NCI-H1105 treated with DMSO at 0.1 percent for 48 hours (cell line): ENCODE measurements at places on chromosomes 6 and 20.

- DNase-seq: no peak
Measured at GRCh38 chr6:116691154-116691553, 10.1 kb downstream of the KPNA5 start.

GRCh38 chr6:167685654-167686053 is 141.1 kb upstream of the AFDN start:
- no peak for DNase-seq

- no peak for DNase-seq
Measured at GRCh38 chr6:148629592-148630465, 117.0 kb upstream of the UST start.

- no peak for DNase-seq
Measured at GRCh38 chr6:40723967-40724366, 136.8 kb upstream of the LRFN2 start.

DNA sequence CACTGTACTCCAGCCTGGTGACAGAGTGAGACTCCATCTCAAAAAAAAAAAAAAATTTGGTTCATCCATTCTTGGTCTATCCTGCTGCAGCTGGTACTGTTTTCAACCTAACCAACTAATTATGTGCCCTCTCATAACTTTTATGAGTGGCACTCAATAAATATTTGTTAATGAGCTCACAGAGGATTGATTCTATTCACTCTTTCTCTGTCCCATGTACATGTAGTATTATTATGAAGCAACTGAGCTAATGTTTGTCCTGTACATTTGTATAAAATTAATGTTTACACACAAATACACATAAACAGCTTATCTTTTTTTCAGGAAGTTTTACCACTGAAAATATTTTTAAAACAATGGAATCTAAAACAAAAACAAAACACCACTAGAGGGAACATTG is 10.1 kb downstream of the RIPOR2 start:
- peak; percentile 71 for DNase-seq

- DNase-seq: no peak
Measured at GRCh38 chr6:122042960-122043735, 356.3 kb upstream of the HSF2 start.

GRCh38 chr6:113672491-113673149 is 184.5 kb upstream of the MARCKS start:
- no peak for DNase-seq

GRCh38 chr20:50188879-50189680 is 1.6 kb upstream of the CEBPB start:
- DNase-seq: no peak

DNA sequence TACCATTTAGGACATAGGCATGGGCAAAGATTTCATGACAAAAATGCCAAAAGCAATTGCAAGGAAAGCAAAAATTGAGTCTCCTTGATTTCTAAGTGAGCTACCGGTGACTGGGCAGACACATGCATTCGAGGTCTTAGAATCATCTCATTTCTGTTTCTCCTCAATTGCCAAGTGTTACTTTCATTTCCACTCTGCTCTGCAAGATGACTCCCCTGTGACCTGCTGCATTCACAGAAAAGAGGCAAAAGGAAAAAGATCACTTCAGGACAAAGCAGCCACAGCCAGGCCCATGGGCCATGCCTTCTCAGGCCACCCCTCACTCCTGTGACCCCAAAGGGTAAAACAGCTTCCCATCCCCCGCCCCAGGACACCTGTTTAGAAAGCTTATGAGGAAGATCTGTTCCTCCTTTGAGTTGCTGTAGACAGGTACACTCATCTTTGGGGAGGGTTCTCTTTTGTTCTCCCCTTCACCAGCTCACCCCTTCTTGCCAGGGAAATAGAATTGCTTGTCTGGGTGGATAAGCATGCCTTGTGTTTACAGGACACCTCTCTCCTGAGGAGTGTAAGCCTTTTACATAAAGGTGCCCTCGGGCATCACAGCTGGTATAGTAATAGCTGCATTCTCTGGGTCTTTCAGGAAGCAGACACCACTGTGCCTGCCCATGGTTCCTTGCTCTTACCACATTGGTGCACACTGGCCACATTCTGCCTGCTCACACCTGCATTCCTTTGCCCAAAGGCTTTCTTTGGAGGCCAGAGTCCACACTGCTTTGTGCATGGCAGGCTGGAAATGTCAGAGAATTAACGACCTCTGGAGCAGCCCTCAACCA is 105.0 kb downstream of the SLC24A3 start:
- DNase-seq: no peak

- no peak for DNase-seq
Measured at GRCh38 chr6:85641522-85641896, 1.2 kb downstream of the SYNCRIP start.

GRCh38 chr6:134031696-134032255 is 20.6 kb downstream of the SLC2A12 start:
- DNase-seq: no peak

DNA sequence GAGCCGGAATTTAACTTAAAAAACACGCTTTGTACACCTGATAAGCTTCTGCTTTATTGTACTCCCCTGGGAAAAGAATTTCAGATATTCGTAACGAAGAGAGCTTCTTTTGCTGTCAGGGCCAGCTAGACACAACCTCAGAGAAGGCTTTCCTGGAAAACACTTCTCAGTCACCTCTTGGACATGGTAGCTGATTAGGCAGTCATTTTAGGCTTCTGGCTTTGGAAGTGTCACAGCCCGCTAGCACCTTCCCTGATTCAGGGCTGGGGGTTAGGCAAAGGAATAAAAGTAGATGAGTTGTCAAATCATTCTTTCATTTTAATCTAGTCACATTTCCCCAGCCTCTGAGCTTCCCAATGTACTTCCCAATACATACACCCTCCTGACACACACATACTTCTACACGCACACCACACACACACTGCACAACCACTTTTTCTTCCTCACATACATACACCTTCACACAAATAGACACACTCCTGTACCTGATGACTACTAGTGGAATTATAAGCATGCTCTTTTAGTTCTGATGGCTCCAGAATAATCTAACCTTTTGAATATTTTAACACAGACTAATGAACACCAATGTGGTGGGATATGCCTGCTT is 34.9 kb upstream of the TINAG start:
- no peak for DNase-seq

DNA sequence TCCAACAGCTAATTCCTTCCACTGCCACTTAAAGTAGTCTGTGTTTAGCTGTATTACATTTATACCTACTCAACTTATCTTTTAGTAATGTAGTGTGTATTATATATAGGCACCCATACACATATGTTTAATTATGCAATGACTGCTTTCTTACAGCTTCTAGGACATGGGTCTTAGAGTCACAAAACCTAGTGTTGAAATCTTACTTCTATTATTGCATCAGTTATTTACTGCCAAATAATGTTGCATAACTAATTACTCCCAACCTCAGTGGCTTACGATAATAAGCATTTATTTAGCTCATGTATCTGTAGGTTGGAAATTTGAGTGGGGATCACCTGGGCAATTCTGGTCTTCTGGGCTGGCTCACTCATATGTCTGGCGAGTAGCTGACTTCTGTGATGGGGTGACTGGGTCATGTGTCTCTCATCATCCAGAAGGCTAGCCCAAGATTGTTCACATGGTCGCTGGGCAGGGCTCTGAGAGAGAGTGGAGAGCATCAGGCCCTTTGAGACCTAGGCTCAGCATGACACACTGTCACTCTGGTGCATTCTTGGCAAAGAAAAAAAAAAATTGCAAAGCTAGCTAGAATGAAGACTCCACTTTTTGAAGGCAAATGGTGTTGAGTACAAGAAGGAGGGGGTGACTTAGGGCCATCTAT is 187.0 kb downstream of the PLCB1 start:
- DNase-seq: no peak

DNA sequence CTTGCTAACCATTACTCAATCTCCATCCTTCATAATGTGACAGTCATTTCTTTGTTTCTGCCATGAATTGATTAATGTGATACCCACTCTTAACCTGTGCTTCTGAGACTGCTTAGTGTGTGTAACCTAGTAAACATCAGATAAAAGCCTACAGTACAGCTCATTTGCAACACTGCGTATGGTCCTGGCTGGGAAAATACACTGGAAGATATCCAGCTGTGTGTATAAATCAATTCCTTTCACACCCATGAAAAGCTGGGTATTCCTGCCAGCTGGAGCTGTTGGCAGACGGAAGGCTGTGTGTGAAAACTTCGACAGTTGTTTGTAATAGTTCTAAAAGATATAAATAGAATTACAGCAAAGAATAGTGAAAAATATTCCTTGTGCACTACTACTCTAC is 509.2 kb downstream of the FRK start:
- DNase-seq: peak; percentile 96

- no peak for DNase-seq
Measured at GRCh38 chr20:10524643-10525042, 89.5 kb downstream of the SLX4IP start.

DNA sequence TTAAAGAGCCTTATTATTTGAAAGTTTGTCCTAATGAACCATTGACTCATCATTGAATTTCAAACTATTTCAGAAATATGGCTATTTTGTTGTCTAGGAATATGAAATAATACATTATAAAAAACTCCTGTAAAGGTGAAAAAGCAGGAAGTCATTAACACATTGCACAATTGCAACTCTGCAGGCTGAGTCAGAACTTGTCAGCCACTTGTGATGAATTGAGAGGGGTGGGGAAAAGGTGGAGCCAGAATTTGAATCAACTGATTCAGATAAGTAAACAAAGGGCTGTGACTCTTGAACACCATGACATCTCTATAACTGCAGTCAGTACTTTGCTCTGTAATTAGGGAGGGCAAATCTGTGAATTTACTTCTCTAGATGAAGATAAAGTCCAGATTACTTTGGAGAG is 6.0 kb downstream of the C6orf141 start:
- peak; percentile 73 for DNase-seq

GRCh38 chr6:123770247-123770949 is 33.3 kb upstream of the NKAIN2 start:
- DNase-seq: no peak

DNA sequence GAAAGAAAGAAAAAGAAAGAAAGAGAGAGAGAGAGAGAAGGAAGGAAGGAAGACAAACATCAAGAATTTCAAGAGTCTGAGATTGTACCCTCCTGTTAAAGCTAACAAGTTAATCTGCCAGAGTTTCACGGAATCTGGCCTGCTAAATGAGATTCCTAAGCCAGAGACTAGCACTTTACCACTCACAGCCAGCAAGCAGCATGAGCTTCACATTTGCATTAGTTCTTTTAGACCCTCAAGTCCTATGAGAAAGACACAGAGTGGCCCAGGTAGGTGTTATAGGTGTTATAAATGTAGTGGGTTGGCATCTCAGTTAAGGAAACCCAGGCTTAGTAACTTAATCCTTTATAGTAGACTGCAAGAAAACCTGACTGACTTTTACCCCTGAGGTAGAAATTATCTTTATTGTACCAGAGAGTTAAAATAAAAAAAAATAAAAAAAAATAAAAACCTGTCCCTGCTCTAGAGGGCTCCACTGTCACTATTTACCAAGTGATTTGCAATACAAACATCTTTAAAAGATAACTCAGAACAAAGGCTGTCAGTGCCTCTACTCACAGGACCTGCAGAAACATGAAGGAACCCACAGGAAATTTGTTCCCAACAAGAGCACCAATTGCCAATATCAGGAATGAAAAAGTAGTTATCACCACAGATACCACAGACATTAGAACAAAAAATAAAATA is 9.7 kb upstream of the IBTK start:
- DNase-seq: no peak

- no peak for DNase-seq
Measured at GRCh38 chr6:2077826-2078225, 167.6 kb downstream of the GMDS start.

DNA sequence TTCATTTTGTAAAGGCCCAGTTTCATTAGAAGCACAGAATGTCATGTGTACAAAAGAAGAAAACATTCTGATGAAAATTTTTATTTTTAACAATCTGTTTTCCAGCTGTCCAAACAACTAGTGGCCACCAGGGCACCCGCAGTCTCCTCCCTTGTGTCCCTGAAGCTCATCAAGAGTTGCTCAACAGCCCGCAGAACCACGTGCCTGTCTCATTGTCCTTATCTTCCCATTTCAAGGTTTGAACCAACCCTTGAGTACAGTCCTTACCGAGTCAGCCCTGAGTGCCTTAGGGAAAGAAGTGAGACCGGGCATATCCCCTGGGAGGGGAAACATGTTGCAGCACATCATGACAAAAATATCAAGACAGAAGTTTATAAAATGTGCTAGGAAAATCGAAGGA is 15.9 kb upstream of the ZNF133 start:
- no peak for DNase-seq

GRCh38 chr6:29827579-29828470 is at the start of gene HLA-G:
TSS of gene HLA-G (plus strand) at chr6:29827825. CDS start at chr6:29827845, 20 bp downstream.
- no peak for DNase-seq

GRCh38 chr6:44622956-44623355 is 235.4 kb downstream of the CDC5L start:
- DNase-seq: no peak

DNA sequence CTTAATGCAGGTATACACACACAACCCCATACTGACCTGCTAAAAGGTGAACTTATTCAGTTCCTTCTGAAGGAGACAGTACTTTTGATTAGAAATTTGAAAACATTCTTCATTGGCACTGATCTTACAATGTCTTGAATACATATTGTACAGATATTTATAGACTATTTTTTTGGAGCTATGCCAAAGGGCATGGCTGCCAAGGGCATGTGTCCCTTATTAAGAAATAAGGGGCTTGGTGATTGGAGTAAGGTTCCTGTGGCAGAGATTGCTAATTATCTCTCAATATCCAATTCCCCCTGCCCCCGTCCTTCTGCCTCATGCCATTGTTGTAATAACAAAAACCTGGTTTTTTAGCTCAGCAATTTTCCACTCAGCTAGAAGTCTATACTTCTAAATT is 355.9 kb downstream of the FARS2 start:
- DNase-seq: no peak

- no peak for DNase-seq
Measured at GRCh38 chr6:352896-353470, 38.6 kb upstream of the IRF4 start.

DNA sequence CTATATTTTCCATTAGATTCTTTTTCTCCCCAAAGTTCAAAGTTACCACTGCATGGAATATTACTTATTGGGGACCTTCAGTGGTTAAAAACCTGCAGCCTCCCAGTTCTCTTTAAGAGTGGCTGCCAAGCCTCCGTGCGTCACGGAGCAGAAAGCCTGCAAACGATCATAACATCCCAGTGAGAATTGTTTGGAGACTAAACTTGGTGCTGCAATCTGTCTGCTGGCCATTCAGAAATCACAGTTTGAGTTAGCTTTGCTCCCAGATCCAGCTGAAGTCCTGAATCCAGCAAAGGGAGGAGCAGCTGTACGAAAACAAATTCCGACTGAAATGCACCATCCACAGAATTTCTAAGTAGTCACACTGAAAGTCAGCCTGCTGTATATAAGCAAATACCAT is 213.5 kb upstream of the PDE10A start:
- DNase-seq: no peak

DNA sequence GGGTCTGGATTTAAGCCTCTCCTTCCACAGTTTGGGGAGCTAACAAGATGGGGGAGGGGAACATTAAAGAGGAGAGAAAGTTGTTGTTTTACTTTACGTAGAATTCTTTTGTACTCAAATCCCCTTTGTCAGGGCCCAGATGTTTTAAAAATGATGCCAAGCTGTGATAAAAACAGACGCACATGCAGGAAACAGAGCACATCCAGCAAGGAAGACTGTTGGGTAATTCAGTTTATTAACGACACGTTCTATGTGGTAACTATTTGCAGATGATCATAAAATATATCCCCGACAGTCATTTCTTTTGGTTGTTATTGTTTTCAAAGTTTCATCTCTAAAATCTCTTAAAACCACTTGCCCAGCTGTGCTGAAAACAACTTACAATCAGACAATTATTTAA is 307.0 kb upstream of the PRDM1 start:
- DNase-seq: no peak

GRCh38 chr6:40210628-40211056 is 276.4 kb upstream of the MOCS1 start:
- no peak for DNase-seq

- DNase-seq: no peak
Measured at GRCh38 chr6:48139818-48140614, 29.0 kb upstream of the PTCHD4 start.
